Dorsolateral prefrontal cortex (tissue), 122 donors: ENCODE measurements at places on chromosomes 5 and 9.

GRCh38 chr5:5235685-5236084 is 95.6 kb downstream of the ADAMTS16 start:
- DNase-seq, result no peak

- no peak for DNase-seq
These were observed 30.0 kb upstream of the SLC22A5 start for GRCh38 chr5:132339502-132339901.

DNA sequence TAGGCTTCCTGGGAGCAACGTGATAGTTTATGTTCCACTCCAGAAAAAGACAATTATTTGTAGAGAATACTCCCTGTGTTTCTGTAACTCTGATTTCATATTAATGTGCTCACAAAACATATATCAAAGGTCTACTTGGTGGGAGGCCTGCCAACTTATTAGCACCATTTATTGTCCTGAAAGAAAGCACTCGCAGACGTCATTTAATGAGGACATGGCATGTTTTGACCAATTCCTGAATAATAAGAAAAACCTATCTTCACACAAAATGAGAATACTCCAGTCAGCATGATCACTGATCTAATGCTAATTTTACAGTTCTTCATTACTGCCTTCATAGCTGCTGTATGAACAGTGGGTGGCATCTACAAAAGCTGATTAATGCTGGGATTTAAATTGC is 46.4 kb upstream of the RASEF start:
- DNase-seq, result no peak

DNA sequence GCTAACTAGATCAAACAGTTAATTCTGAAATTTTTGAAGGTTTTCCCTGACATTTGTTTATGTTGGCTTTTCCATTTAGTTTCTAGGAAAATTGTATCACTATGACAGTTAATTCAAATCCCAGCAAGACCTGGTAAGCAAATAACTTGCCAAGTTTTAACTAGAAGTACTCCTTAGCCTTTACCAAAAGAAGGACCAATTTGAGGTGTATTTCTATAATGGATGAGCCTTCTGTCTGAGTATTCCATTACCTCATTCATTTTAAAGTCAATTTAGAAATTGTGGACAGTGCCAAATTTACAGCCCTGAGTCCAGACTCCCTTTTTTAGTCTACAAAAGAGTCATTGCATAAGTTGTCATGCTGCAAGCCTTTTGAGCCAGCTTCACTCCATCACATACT is 687.6 kb downstream of the CETN3 start:
- DNase-seq, result no peak

DNA sequence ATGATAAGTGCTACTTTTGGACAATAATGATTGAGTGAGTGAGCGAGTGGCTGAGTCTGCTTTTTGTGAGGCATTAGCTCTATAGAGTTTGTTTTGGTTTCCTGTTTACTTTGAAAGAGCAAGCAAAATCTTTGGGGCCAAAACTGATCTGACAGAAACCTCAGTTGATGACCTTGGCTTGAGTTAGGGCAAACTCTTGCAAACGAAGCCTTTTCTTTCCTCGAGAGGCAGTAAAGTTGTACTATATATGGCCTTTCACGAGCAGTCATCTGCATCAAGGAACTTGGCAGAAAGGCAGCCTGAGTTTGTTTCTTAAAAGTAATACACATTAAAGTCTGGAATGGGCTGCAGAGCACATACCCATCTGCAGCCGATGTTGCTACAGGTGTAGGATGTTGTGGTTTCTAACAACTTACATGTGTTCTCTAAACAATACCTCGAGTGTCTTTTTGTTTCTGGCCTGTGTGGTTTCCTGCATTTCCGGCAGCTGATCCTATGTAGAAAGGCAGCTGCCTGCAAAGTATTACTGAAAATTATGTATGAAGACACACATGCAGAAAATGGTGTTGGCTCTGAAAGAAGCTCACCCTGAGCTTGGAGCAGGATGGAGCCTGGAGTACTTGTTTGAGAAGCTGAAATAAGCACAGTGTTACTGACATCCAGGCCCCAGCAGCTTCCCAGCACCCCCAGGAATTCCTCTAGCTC is 60.8 kb downstream of the FOXD1 start:
- DNase-seq, result no peak

GRCh38 chr9:125752070-125752628 is 5.0 kb downstream of the PBX3 start:
- DNase-seq, result no peak

- no peak for DNase-seq
These were observed 477.4 kb upstream of the ADAMTS16 start for GRCh38 chr5:4662756-4663155.

DNA sequence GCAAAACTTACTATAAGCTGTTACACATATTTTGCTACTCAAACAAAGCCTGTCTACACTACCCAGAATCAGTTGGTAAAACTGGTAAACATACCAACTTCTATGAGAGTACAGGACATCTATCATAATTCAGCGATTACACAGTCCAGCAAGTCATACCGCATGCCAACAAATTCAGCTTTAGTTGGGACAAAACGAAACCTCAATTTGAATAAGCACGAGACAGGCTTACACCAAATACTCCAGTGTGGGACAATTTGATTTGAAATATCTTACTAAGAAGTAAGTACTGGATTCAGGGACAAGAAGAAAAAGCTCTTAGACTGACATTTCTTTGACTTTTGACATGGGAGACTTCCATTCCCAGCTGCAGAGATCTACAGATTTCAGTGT is 2.0 kb downstream of the NRG2 start:
- no peak for DNase-seq

DNA sequence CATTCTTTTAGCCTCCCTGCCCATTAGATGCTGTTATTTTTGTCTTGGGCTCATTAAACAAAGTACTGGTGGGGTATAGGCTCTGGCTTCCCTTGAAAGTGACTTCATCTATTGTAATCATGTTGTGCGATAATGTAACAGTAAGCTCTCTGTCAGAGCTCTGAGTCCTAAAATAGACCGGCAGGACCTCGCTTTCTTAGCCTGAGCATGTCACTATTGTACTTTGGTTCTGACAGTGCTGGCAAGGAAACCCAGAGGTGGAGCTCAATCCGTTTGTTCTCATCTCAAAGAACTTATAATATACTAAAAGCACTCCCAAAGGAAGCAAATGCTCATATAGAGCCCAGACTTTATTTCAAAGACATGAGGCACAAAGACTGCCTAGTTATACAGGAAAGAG is 339.1 kb upstream of the CCNH start:
- DNase-seq, result no peak

DNA sequence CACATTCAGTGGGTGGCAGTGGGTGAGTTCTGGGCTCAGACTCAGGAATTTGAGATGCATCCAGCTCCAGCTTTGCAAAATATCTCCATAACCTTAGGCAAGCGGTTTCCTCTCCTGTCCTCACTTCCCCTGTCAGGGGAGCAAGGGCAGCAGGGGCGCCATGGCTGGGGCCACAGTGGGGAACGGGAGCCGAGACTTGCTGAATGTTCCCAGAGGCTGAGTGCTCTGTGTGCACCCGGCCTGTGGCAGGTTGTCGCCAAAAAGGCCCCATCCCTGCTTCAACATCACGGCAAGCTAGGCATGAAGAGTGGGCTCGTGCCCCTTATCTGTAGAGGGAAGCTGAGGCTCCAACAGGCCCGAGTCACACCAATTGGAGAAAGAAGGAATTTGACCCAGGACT is 268.8 kb downstream of the NSG2 start:
- no peak for DNase-seq

DNA sequence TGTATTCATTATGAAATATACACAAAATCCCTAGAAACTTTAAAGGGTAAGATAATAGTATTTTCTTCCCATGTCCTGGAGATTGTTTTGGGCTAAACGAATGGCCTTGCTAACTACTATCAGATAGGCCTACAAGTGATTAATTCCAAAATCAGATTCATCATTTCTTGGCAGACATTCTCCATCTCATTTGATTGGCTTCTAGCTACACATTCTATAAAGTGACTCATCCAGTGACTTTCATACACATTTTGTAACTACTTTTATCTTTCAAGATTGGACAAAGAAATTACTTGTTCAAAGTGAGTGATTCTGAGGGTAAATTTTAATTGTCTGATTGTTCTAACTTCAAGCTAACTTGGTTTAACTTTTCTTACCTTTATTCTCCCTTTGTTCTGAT is 93.3 kb downstream of the RAPGEF6 start:
- DNase-seq, result no peak

- no peak for DNase-seq
These were observed 140.6 kb upstream of the SLC12A2 start for GRCh38 chr5:127943061-127943371.

DNA sequence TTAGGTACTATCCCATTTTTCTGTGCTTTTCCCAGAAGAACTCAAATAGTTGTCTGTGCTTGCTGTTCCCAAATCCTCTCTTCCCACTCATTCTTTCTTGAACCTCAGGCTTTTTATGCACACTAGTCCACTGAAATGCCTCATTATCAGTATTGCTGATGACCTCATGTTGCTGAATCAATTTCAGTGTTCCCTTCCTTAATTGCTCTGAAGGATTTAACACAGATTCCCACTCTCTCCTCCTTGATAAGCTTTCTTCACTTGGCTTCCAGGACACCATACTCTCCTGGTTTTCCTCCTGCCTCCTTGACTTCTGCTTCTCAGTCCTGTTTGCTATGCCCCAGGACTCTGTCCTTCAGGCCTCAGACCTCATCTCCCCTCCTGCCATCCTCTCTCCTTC is 298.5 kb downstream of the ARHGAP26 start:
- DNase-seq, result no peak

- no peak for DNase-seq
These were observed 105.6 kb downstream of the PPP2R2B start for GRCh38 chr5:146772881-146773466.

GRCh38 chr5:6084376-6084775 is 294.0 kb downstream of the MED10 start:
- DNase-seq, result no peak

DNA sequence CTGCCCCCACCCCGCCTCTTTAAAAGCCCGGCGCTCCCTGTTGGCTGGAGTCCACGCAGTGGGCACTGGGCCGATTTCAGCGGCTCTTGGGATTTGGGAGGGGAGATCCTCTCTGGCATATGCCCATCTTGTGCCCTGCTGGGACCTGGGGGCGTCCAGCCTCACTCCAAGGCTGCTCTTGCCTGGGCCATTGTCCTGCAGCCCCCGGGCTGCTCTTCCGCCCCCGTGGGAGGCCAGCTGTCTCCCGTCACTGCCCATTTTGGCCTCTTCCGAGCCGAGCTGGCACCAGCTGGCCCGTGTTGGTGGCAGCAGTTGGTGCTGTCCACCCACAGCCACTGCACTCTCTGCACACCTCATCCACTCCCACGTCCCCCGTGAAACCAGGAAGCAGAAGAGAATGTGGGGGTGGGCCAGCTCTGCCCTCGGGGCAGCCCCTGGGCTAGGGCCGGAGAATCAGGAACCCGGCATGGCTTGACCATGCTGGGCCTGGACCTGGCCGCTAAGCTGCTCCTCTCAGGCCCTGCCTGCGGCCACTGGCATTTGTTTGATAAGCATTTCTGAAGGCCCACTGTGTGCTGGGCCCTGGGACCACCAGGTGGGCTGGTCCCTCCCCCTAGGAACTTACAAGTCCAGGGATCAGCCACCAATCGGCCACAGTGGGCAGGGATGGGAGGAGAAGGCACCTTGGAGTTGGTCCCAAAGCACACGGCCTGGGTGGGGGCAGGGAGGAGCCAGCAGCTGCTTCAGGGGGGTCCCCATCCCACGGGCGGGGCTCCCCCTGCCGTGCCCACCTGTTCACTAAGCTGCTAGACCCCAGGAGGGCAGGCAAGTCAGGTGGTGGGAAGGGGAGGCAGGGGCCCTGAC is 2.2 kb downstream of the C8G start:
- no peak for DNase-seq

- DNase-seq, result no peak
These were observed 976 bp downstream of the RXFP3 start for GRCh38 chr5:33937017-33937706.

DNA sequence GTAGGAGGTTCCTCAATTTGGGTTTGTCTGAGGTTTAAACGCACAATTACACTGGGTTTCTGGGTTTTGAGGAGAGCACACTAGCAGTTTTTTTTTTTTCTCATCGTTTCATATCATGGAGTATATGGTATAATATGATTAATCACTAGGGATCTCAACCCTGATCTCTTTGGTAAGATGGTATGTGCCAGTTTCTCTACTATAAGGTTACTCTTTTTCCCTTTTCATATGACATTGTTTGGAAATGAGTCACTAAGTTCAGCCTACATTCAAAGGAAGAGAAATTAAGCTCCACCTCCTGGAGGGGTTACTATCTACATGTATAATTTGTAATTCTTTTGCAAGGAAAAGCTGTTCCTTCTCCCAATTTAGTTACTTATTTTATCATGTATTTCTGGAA is 35.2 kb downstream of the MTRR start:
- no peak for DNase-seq

GRCh38 chr5:156681265-156681664 is 168.8 kb upstream of the PPP1R2B start:
- DNase-seq, result no peak

- DNase-seq, result no peak
These were observed 15.1 kb downstream of the HNRNPK start for GRCh38 chr9:83964973-83965349.

DNA sequence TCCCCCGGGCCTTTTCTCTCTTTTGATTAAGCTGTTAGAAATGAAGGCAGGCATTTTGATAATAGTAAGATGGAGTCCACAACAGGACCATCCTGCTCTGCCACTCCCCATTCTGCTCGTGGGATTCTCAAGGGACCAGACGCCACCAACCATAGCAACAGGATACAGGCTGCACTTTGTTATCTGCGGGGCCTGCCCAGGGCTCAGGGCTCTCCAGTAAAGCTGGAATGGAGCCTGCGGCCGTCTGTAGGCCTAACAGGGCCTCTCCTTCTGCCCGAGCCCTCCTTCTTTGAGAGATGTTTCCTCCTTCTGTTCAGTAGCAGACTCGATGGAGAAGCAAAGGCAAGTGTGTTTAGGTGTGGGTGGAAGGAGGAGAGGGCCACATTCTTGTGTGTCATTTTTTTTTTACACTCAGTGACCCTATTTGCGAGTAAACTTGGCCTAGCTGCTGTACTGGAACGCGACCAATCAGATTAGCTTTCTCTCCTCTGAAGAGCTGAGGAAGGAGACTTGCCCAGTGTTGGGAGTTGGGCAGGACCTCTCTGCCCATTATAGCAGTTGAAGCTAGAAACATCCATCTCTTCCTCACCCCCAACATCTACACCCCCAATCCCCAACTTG is 8.9 kb upstream of the EPB41L4B start:
- DNase-seq, result no peak

GRCh38 chr9:89606049-89606623 is 1.3 kb downstream of the GADD45G start:
- peak; percentile 74 for DNase-seq

GRCh38 chr5:61319388-61320146 is 12.5 kb upstream of the ZSWIM6 start:
- DNase-seq, result no peak
